Cerebellar nuclear complex (tissue), 1 donor: ENCODE measurements at places on chromosomes 4 and X.

DNA sequence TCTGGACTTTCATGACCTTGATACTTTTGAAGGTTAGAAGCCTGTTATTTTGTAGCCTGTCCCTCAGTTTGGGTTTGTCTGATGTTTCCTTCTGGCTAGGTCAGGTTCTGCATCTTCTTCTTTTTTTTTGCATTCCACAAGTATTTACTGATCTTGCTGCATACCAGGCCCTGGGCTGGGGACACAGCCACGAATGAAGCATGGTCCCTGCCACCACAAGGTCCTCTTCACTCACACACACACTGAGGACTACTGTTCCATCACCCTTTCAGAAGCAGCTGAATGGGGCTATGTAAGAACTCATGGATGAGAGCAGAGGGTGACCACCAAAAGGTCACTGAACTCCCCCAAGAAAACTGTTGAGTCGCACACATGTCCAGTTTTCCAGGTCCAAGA lies 39.2 kb downstream of the USP11 start:
- DNase-seq = no peak

- DNase-seq = no peak
Measured at GRCh38 chr4:85606505-85606904, 131.6 kb downstream of the ARHGAP24 start.

GRCh38 chrX:47198026-47198686 lies 4.5 kb downstream of the UBA1 start:
- DNase-seq = no peak

GRCh38 chr4:20678400-20678799 lies 21.9 kb upstream of the PACRGL start:
- no peak for DNase-seq

DNA sequence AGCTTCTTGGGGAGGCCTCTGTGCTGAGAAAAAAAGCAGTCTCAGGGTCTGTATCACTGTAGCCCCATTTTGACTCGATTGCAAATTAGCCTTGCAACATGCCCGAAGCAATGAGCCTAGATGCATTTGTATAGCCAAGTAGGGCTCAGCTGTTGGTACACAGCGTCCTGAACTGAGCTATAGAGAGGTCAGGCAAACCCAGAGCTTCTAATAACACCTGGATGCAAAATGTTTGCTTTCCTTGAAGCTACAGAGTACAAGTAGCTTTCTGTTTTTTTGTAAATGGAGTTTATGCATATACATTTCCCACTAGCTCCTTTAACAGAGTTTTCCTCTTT lies 87.8 kb downstream of the PLAC1 start:
- DNase-seq = no peak

GRCh38 chr4:75834772-75835154 lies 67.5 kb downstream of the PPEF2 start:
- no peak for DNase-seq
